ENCODE measurements at places on chromosomes 7 and 10.

DNA sequence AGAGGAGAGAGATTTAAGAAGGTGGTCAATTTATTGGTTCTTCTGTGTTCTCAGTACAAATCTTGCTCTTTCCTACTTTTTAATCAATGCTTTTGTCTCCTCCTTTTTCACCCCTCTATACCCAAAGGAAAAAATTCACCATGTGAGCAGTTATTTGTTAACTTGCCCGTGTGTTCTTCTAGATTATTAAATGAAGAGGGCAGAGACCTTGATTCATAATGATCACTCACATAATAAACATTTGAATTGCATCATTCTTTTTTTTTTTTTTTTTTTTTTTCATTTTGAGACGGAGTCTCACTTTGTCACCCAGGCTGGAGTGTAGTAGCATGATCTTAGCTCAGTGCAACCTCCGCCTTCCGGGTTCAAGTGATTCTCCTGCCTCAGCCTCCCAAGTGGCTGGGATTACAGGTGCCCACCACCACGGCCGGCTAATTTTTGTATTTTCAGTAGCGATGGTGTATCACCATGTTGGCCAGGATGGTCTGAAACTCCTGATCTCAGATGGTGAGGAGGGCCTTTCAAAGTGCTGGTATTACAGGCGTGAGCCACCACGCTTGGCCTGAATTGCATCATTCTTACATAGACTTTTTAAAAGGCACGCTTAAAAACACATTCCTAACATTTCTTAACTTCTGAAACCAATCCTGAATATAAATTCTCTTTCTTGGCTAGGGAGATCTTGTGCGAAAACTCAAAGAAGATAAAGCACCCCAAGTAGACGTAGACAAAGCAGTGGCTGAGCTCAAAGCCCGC is 3.6 kb downstream of the GARS1 start:
- DNase-seq = no peak

GRCh38 chr7:77657427-77658224 is 38.6 kb upstream of the RSBN1L start:
- no peak for DNase-seq

- DNase-seq = no peak
These were observed 181.4 kb downstream of the CUX1 start for GRCh38 chr7:101998906-101999240.

- DNase-seq = no peak
These were observed 1165.0 kb downstream of the NXPH1 start for GRCh38 chr7:9598411-9598810.

DNA sequence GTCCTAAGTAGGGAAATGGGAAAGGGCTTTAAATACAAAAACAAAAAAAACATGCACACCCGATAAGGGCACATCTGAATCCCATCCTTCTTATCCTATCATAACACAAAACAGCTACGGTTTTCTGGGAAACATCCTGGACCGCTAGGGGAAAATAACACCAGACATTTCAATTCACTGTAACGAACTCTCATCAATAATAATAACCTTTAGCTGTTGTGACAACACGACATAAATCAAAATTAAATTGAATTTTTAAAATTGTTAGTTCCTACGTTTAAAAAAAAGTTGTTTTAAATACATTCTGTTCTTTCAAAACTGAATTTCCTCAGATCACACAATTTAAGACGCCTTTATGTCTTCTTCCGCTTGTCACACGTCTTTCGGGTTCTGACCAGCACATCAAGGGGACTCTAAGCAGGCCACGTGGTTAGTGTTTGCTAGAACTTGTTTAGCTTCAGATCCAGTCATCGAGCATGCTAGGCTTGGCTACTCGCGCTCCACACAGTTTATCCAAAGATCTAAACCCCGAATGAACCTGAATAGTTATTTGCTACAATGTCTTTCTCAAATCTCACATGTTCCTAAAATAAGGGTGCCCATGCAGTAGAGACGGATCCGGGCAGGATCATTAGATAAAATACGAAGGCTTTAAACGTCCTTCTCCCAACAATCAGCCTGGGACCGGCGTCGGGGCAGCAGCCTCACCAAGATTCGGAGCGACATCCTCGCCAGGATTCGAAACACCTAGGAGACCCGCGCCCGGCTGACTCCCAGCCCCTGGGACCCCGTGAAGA is 839 bp downstream of the IKZF5 start:
- peak; percentile 27 for DNase-seq

DNA sequence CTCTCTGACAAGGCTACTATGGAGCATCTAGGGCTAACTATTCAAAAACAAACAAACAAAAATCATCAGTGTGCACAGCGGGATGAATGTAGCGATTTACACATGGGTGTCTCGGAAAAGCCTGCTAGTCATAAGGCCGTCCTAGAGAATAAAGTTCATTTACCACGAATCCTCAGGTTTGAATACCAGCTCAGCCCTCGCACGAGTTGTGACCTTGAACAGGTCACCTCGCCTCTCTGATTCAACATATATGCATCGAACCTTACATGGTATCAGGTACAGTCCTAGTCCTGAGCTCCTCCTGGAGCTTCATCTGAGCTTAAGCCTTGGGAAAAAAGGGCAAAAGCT is 572 bp downstream of the ATP5MF start:
- DNase-seq = no peak

- peak; percentile 57 for DNase-seq
These were observed 44.8 kb downstream of the ZNF800 start for GRCh38 chr7:127347567-127348246.

- DNase-seq = no peak
These were observed 83.9 kb downstream of the DNAJB9 start for GRCh38 chr7:108653526-108653925.

GRCh38 chr7:18555968-18556367 is 60.4 kb downstream of the HDAC9 start:
- DNase-seq = no peak

- no peak for DNase-seq
These were observed 1.7 kb downstream of the AKR1B1 start for GRCh38 chr7:134457210-134457609.

DNA sequence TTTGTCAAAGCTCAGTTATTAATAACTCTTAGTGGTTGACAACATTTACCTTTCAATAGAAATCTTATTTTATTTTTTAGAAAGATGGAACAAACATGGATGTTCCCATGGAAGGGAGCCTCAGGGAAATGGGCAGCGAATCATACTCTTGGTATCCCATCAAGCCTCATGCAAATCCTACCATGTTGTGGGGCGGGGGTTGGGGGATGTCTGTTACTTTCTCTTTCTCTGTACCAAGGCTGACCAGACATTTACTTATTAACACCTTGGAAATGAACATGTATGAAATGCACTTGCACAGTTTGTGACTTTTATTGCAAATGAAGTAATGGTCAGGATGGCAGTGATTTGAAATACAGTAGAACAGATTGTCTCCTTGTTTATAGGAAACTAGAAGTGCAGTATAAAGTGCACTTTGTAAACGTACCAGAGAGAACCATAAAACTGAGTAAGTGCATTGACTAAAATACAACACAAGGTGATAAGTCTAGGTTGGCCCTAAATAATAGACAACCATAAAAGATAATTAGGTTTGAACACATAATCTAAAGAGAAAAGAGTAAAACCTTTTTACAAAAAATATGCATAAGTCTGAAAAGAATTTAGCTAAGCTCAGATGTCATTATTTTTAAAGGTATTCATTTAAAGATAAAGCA is 32.4 kb downstream of the SEMA3D start:
- no peak for DNase-seq

GRCh38 chr7:154804449-154804848 is 198.5 kb downstream of the PAXIP1 start:
- DNase-seq = no peak

DNA sequence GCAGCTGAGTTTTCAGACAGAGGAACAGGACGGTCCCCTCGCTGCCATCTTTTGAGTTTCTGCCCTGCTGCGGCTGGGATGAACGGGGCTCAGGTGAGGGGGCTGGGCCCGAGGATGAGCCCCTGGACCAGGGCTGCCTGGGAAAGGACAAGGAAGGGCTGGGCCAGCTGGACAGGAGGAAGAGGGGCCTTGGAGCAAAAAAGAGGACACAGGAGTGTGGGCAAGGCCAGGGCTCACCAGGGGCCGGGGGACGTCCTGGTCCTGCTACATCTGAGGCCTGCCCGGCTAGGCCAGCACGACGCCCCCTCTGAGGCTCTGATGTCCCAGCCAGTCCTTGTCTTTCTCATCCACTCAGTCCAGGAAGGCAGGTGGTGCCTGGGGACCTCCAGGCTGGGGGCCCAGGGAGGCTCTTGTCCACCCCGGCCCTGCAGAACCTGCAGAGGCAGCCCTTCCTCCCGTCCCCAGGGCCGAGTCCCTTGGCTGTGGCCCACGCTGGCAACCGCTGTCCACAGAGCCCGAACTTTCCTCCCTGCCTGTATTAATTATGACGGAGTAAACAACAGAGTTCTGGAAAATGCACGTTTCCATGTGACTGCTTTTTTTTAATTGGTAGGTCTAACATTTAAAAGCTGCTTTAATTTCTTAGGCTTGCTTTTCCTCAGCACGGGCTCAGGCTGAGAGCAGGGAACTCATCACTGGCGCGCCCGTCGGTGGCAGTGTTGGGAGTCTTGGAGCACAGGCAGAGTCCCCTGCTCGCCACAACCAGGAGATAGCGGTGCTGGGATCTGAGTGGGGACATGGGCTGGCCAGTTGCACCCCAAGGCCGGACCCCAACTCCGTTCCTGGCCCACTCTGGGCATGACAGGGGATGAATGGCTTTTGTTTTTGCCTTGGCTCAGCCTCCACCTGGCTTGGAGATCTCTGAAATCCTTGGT is 187.7 kb downstream of the ELFN1 start:
- no peak for DNase-seq

DNA sequence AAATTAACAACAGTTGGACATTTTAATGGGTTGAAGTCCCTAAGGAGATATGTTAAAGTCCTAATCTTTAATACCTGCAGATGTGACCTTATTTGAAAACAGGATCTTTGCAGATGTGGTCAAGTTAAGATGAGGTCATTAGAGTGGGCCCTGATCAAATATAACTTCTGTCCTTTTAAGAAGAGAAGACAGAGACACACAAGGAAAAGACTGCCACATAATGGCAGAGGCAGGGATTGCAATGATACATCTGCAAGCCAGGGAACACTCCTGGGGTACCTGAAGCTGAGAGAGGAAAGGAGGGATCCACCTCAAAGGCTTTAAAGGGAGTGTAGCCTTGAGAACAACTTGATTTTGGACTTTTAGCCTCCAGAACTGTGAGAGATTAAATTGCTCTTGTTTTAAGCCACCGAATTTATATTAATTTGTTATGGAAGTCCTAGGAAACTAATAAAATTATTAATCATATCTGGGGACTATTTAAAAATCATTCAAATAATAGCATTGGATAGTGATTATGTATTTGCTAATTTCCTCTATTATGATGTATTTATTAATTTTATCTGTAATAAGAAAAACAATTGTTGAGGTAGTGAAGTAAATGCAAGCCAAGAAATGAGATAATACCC is 700.0 kb upstream of the PCDH15 start:
- no peak for DNase-seq

DNA sequence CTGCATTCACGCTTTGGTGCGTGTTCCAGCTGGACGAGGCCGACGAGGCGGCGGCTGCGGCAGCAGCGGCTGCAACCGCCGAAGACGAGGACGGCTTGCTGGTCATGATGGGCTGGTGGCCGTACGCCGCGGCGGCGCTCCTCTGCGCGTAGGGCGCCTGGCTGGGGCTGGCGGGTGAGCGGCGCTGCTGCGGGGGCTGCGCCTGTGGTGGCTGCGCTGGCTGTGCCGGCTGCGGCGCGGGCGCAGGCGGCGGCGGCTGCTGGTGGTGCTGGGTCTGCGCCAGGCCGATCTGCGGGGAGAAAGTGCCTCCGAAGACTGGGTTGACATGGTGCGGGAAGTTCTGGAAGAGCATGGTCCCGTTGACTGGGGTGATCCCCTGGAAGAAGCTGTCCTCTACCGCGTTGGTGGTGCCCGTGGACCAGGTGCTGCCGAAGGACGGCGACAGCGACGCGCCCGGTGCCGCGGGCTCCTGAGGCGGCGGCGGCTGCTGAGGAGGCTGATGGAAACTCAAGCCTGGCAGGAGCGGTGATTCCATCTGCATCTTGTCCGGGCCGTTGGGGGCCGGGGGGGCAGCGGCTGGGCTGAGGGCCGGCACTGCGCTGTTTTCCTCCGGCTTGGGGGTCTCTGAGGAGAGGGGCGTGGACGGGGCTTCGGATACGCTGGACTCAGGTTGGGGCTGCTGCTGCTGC is 51.1 kb downstream of the CPEB3 start:
- peak; percentile 18 for DNase-seq

DNA sequence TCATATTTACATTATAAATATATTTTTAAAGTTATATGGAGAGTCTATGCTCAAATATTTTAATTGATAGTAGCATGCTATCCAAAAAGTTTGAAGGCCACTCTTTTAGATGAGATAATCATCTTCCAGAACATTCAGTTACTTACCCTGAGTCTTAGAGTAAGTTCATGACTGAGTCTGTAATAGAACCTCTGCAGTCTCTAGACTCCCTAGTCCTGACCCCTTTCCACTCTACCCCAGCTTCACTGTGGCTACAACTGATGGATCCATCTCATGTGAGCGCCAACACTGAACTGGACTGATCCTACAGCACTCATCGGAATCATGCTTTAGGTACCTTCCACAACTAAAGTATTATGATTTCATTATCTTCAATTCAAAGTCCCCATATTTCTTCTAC is 10.1 kb downstream of the HACD1 start:
- DNase-seq = no peak

DNA sequence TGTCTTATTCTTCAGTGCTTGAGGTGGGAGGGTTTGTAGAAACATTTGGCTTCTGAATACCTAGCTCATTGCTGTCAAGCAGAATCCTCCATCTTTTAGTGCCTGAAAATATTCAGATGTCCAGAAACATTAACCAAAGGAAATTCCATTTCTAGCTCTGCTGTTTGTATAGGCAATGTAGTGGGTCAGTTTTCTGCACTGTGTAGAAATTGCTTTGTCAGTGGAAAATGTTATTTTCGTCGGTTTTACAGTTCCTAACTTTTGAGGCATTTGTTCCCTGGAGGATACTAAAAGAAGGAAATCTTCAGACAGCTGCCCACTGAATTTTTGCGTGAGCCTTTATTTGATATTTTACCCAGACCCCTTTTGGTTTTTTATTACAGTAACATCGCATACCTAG is 143.4 kb downstream of the TPST1 start:
- no peak for DNase-seq

DNA sequence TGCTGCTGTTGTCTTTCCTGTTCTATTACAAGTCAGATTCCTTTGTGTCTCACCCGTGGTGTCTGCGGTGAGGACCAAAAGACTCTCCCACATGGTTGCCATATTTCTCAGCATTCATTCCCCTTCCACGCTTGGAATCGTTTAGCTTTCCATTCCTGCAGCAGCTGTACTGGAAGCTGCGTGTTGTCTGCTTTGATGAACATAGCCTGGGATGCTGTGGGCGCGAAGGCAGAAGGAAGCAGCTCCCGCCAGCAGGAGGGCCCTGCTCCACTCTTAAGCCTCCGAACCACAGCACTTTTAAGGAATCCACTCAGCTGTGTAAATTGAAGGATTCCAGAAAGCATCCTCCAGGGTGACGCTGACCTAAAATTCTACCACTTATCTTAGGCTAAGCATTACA is 303.6 kb upstream of the PITRM1 start:
- no peak for DNase-seq

DNA sequence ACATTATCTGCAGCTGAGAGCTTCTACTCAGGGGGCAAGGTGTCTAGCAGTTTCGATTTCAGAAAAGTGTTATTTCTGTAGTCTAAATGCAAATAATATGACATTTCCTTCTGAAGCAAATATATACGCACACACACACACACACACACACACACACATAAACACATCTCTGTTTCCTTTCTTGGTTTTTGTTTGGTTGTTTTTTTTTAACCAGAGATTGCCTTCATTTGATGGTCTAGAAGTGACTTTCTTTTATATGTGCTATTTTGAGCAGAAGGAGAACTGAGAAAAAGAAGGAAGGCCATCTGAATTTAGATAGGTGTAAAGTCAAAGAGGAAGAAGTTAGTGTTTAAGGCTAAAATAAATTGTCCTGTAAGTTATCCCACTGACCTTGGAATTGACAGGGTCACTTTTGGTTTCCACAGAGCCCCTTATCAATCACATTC is 142.2 kb downstream of the TRIL start:
- no peak for DNase-seq
